ENCODE measurements at places on chromosomes 7 and 10. TPM values are rescaled to one million over a fixed set of nuclear protein-coding genes. Genes with fewer than 3 reads are reported as not detected.

DNA sequence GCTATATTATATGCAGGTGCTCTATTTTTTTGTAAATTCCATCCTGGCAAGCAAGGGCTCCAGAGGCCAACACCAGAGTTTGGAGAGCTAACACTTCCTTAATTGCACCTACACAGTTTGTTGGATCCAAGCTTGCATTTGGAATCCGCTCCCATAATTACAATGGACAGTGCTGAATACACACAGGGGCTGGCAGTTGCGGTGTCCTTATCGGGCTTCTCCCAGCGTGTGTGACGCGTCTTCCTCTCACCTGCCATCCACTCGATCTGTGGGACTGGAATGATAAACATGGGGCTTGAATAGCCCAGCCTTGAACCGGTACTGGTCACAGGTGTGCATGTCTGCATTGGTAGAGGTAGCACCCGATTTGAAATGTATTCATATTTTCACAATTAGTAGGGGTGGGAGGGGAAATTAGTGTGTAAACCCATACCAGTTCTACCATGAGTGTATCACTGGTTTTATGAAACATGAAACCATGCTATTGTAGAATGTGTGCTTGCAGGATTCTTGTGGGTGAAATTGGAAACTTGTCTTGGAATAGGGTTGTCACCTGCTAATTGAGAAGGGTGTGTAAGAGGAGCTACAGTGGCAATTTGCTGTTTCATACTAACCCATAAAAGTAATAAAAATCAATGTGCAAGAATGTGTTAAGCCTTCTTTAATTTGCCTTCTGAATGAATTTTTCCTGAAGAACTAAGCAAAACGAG lies 316.5 kb downstream of the WDR11 start:
- no peaks in the 10 kb centered on the region for H3K27me3 ChIP-seq
- H3K36me3 ChIP-seq = no peaks in the 10 kb centered on the region
- H3K4me3 ChIP-seq = no peak overlapping the region
- no peaks in the 10 kb centered on the region for H3K4me1 ChIP-seq
- peak; percentile 34 for DNase-seq

- H3K4me1 ChIP-seq = no peaks in the 10 kb centered on the region
- no peak for DNase-seq
- H3K27ac ChIP-seq = no peak overlapping the region
- no peak overlapping the region for H3K4me3 ChIP-seq
- peaks cover 5% of the 10 kb centered on the region for H3K36me3 ChIP-seq
- H3K27me3 ChIP-seq = no peaks in the 10 kb centered on the region
Observed at GRCh38 chr10:77820349-77820748, 106.2 kb downstream of the DLG5 start.

DNA sequence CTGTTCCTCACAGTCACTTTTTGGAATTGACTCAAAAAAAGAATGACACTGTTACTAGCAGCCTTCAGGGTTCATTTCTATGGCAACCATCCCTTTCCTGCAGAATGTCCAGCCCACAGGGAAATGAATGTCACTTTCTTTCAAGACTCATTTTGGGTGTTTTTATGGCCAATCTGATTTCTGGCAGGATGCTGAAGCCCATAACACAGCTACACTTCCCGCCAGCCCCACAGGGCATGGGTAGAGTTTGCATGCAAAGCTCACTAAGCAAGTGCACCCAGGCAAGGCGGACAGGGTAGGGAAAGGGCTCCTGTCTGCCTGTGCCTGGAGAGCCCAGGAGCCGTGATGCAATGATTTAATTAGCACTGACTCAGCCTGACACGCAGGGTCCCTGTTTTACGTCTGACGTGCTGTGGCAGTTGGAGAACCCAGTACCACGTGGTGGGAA lies 26.1 kb upstream of the GPAM start:
- no peak overlapping the region for H3K27ac ChIP-seq
- no peak for DNase-seq
- no peaks in the 10 kb centered on the region for H3K27me3 ChIP-seq
- no peaks in the 10 kb centered on the region for H3K4me1 ChIP-seq

DNA sequence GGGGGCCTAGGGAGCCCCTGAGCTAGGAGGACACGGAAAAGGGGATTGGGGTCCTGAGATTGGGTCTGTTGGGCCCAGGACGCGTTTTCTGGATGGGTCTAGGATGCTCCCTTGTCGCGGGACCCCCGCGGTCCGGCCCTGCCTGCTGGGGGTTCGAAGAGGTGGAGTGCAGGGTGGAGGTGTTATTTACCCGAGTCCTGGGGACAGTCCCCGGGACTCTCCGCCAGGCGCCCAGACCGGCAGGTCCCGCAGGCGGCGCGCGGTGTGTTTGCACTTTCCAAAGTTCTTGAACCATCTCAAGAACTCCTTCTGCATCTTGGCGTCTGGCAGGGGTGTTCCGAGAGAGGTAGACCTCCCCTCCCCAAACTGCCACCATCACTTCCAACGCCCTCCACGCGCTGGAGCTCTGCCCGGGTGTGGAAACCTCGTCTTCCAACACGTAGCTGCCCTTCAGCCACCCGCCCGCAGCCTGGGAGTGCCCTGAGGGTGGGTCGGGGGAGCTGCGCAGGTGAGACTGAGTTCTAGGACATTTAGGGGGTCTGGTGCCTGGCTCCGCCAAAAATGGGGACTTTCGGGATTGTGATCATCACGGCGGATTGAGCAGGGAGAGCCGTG lies 569 bp downstream of the CAV1 start:
- peaks cover 9% of the 10 kb centered on the region for H3K4me1 ChIP-seq
- H3K36me3 ChIP-seq = no peaks in the 10 kb centered on the region
- peak overlapping the region; percentile 68 for H3K27ac ChIP-seq
- peak; percentile 44 for DNase-seq
- H3K27me3 ChIP-seq = peaks cover 23% of the 10 kb centered on the region
- H3K4me3 ChIP-seq = peak overlapping the region; percentile 51

- DNase-seq = no peak
- H3K27ac ChIP-seq = no peak overlapping the region
- no peaks in the 10 kb centered on the region for H3K36me3 ChIP-seq
Observed at GRCh38 chr10:108663587-108663986, 1259.7 kb downstream of the XPNPEP1 start.

DNA sequence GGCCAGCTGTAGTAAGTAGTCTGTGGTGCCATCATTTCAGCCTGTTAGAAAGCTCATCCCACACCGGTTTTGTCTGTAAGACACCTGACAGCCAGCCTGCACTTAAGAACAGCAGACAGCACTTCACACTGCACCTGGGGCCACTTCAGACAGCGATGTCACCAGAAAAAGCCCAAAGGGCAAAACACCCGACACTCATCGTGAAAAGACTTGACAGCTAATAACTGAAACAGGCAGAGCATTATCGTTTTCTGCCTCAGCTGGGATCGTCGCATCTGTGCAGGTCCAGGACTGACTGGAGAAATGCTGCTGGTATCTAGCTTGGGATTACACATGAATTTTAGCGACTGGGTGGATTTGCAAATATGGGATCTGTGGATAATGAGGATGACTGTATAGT lies 16.8 kb upstream of the LAT2 start:
- H3K27me3 ChIP-seq = no peaks in the 10 kb centered on the region
- H3K36me3 ChIP-seq = peaks cover 30% of the 10 kb centered on the region
- H3K4me3 ChIP-seq = no peak overlapping the region
- H3K27ac ChIP-seq = no peak overlapping the region

GRCh38 chr10:14384116-14384730 lies 53.5 kb upstream of the FRMD4A start:
- H3K36me3 ChIP-seq = no peaks in the 10 kb centered on the region
- no peak for DNase-seq
- H3K27ac ChIP-seq = no peak overlapping the region
- H3K4me1 ChIP-seq = no peaks in the 10 kb centered on the region

DNA sequence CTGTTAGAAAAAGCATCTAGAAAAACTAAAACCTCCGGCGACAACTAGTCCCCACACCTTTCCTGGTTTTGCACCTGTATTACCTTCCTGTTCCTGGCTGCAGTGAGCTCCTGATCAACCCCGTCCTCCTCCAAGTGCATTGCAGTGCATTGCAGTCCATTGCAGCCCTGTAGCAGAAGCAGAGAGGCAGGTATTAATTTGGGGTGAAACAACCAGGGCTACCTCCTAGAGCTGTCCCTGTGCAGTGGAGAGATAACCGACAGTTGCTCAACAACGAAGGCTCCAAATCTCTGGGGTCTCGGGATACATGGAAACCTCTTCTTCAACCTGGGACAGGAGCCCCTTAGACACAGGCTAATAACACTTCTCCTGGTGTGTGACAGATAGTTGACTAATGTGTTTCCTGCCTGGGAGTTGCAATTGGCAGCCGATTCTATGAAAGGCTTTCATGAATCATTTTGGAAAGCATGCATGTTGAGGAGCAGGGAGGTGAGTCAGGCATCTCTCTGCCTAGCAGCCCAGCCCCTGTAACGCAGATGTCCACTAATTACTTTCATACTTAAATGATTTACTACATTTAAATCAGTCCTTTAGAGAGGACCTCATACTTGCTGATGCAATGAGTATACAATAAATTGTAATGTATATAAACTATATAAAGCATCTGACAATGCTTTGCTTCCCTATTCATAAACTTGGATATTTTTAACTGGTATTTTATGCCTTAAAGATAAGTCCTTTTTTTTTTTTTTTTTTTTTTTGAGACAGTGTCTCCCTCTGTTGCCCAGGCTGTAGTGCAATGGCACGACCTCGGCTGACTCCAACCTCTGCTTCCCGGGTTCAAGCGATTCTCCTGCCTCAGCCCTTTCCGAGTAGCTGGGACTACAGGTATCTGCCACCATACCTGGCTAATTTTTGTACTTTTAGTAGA lies 59.0 kb downstream of the PRR15 start:
- H3K27ac ChIP-seq = no peak overlapping the region
- H3K27me3 ChIP-seq = no peaks in the 10 kb centered on the region
- no peak for DNase-seq

GRCh38 chr10:120505056-120505455 lies 48.0 kb downstream of the PLPP4 start:
- no peak for DNase-seq
- H3K36me3 ChIP-seq = no peaks in the 10 kb centered on the region
- H3K27me3 ChIP-seq = no peaks in the 10 kb centered on the region

- no peaks in the 10 kb centered on the region for H3K36me3 ChIP-seq
- peaks cover 35% of the 10 kb centered on the region for H3K27me3 ChIP-seq
- no peak for DNase-seq
- H3K4me3 ChIP-seq = peak overlapping the region; percentile 2
- H3K4me1 ChIP-seq = no peaks in the 10 kb centered on the region
Observed at GRCh38 chr7:2688409-2689342, 674 bp downstream of the AMZ1 start.

DNA sequence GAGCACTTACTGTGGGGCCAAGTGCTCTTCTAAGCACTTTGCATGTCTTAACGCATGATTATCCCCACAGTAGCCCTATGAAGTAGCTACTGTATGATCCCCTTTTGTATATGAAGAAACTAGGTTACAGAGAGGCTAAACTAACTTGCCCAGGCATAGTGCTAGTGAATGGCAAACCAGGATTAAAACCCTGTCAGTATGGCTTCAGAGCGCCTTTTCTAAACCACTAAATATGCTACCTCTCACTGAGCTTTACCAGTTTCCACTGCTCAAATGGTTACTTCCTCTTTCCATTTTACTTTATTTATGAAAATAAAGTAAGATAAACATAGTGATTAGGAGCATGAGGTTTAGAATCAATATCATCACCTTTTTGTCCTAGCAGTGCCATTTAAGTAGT lies 73.6 kb downstream of the PODXL start:
- DNase-seq = no peak
- no peak overlapping the region for H3K4me3 ChIP-seq
- no peaks in the 10 kb centered on the region for H3K27me3 ChIP-seq
- no peaks in the 10 kb centered on the region for H3K36me3 ChIP-seq
- no peak overlapping the region for H3K27ac ChIP-seq

DNA sequence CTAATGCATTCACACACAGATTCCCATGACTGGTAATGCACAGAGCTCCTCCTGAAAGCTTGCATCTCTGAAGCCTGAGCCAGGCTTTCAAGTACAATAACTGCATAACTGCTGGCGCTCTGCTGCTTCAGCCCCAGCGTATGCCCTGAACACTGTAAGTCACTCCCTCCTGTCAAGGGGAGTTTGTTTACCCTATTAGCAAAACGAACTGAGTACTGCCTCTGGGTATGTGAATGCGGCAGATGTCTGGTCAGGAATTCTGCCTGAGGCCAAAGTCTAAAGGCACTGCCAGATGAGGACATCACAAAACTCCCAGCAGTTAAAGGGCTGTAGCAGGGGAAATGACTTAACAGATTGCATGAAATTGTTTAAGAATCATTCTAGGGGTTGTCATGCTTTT lies 97.7 kb downstream of the NRCAM start:
- H3K36me3 ChIP-seq = no peaks in the 10 kb centered on the region
- DNase-seq = no peak
- H3K27ac ChIP-seq = no peak overlapping the region
- no peaks in the 10 kb centered on the region for H3K4me1 ChIP-seq
- no peak overlapping the region for H3K4me3 ChIP-seq

- H3K27ac ChIP-seq = no peak overlapping the region
- no peaks in the 10 kb centered on the region for H3K36me3 ChIP-seq
- H3K27me3 ChIP-seq = no peaks in the 10 kb centered on the region
- DNase-seq = no peak
Observed at GRCh38 chr10:58712982-58713381, 200.3 kb downstream of the BICC1 start.

DNA sequence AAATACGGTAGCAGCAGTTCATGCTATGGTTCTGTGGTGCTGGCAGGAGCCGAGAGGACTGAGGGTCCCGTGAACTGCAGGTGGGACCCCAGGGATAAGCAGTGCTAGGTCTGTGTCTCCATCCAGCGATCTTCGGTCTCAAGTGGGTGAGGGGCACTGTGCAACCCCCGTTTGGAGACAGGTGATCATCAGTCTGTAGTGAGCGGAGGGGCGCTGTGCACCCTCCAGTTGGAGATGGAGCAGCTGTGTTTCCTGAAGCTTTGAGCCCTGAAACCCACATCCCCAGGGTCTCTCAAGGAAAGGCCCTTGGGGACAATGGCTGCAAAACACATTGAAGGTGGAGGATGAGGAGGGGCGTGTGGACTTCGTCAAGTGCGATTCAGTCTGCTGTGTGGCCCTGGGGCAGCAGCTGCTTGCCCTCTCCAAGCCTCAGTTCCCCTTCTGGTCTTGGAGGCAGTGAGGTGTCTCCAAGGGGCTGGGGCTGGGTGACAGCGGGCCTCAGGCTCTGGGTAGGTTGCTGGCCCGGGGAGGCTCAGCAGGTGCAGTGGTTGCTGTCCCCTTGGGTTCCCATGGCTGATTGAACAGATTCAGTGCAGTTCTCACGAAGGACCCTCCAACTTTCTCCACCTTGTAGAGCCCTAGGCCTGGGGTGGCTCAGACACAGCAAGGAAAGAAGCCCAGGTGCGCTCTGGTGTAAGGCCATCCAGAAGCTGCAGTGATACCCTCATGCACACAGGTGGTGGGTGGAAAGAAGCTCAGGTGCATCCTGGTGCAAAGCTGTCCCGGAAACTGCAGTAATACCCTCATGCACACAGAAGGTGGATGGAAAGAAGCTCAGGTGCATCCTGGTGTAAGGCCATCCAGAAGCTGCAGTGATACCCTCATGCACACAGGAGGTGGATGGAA lies 160.6 kb downstream of the ADARB2 start:
- no peak for DNase-seq
- H3K4me3 ChIP-seq = no peak overlapping the region
- no peak overlapping the region for H3K27ac ChIP-seq

- H3K27me3 ChIP-seq = no peaks in the 10 kb centered on the region
- H3K27ac ChIP-seq = no peak overlapping the region
- no peaks in the 10 kb centered on the region for H3K36me3 ChIP-seq
- H3K4me3 ChIP-seq = no peak overlapping the region
Observed at GRCh38 chr7:80362010-80362618, 149.8 kb downstream of the GNAT3 start.

Gene TAS2R5
- 1.2 TPM for total RNA-seq

Gene SLC13A4
- total RNA-seq = not detected

Gene AQP1
- 33.9 TPM for total RNA-seq

Gene DKK1
- total RNA-seq = not detected

Gene FGFR2
- 40.9 TPM for total RNA-seq

Gene ZNF32
- 17.7 TPM for total RNA-seq

Gene FEZF1
- total RNA-seq = not detected

Gene ANLN
- 56.0 TPM for total RNA-seq

Gene LIPJ
- not detected for total RNA-seq
